ENCODE measurements at places on chromosomes 16 and 17.
A peak's percentile ranks its signal among the peaks of the same experiment; 100 is the strongest.

GRCh38 chr17:12909046-12909445 is 108.8 kb downstream of the ELAC2 start:
- no peak for DNase-seq

DNA sequence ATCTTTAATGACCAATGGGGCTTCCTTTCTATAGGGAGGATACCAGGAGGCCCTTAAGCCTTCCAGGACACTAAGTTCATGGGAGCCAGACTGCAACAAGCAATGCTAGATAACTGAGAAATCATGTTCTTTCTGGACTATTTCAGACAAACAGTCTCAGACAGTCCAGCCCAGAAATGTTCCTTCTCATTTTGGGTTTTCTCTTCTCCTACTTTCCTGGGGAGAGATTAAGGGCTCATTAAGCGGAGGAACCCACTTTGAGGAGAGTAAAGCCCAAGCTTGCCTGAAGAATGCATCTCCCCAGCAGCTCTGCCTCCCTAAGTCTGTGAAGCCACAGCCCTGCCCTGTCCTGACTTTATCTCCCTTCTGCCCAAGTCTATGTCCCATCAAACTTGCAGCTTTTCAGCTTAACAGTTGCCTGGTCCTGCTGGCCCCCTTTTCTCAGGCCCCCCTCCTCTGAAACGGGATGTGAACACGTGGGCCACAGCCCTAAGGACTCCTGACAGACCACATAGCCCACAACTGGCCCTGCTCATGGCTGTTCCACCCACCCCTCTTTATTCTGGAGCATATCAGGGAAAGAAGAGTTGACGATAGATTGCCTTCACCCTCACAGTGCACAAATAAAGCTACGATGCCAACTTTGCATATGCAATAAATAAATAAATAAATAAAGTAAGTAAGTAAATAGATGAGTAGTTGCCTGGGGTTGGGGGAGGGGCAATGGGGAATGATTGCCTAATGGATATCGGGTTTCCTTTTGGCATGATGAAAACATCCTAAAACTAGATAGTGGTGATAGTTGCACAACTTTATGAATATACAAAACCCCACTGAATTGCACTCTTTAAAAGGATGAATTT is 111.0 kb downstream of the N4BP1 start:
- no peak for DNase-seq

DNA sequence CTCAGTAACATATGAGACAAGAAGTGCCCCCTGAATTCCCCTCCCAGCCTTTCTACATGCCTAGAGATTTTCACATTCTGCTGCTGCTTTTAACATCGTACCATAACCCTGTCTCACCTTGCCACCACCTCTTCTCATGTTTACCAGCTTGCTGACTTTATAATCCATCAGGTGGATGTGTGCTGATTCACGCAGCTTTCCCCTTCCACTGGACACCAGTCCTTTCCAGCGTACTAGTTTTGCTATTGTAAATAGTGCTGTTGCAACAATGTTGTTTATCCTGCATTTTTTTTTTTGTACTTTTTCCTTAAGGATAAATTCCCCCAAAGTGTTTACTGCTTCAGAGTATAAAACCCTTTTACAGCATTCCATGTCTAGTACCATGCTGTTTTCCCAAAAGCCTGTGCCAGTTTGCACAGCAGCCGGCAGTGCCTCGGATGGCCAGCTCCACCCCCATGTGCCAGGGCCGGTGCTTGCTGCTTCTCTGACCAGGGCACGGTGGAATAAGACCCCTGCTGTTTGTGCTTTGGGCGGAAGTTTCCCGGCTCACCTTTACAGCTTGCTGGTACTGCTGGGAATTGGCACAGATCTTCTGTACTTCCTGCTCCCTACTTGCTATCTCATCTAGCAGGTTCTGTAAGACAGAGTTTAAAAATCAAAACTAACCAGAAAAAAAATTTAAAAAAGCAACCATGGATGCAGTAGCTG is 41.3 kb downstream of the UBN1 start:
- no peak for DNase-seq

GRCh38 chr17:1434150-1434549 is 21.9 kb downstream of the CRK start:
- DNase-seq, result no peak

- DNase-seq, result no peak
Measured at GRCh38 chr17:337866-338265, 14.7 kb downstream of the RPH3AL start.

DNA sequence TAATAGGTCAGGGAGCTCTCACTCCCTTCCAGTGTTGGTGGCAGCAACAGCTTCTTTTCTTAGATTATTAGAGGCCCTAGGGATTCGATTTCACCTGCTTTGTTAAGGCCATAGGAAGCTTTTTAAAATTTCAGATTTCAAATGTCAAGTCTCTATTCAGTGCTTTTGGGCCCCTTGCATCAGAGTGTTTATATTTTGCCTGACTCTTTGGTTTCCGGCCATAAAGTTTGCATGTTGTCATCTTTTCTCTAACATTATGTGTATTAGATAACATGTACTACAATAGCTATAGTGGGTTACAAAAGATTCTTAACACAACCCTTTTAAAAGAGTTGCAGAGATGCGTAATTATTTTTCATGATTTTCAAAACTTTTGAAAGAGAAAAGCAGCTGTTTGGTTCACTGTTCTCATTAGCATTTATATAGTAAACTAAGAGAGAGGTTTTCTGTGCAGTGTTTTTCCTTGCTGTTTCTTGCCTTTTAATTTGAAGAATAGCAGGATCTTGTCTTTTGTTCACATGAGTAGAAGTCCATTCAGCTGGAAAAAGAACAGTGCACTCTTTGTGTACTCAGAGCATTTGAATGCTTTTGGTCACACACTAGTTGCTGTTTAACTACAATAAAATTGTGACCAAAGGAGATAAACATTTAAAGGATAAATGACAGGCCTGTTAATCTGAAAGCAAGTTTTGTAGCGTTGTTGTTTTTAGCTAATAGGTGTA is 52.5 kb downstream of the FTO start:
- no peak for DNase-seq

GRCh38 chr16:78490847-78491246 is 391.4 kb downstream of the WWOX start:
- no peak for DNase-seq

GRCh38 chr17:70810609-70811008 is 641.3 kb downstream of the KCNJ2 start:
- DNase-seq, result no peak

- no peak for DNase-seq
Measured at GRCh38 chr16:74283716-74284115, 12.9 kb upstream of the PSMD7 start.

- no peak for DNase-seq
Measured at GRCh38 chr17:78498848-78499247, 78.3 kb downstream of the DNAH17 start.

DNA sequence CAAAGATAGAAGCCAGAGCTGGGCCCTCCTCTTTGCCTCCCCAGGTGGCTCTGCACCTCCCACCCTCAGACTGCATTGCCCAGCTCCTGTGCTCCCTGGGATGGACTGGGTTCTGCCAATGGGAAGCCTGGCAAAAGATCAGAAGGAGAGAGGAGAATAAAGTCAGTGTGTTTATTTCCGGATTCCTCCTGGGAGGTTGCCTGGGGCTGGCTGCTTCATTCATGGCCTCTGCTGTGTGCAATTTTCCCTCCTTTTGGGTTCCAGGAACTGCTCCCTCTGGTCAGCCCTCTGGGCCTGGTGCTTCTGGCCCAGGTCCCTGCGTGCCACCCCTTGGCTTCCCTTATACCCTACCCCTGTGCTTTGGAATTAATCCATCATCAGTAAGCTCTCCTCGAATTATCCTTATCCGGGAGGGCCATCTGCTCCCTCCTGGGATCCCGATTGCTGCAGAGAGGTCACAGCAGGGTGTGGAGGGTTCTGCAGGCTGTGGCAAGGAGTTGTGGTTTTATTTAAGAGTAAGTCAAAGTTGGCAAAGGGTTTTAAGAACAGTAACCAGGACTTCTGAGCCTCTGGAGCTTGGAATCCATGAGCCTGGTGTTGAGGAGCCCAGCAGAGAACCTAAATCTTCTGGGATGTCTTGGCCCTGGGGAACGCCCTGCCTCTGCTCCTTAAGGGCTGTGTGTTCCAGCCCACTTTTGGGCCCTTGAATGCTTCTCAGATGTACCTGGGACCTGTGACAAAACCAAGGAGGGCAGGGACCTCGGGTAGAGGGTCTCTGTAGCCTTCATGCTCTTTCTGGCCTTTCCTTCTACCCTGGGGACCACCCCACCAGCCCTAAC is 8.2 kb upstream of the MMP2 start:
- DNase-seq, result no peak

DNA sequence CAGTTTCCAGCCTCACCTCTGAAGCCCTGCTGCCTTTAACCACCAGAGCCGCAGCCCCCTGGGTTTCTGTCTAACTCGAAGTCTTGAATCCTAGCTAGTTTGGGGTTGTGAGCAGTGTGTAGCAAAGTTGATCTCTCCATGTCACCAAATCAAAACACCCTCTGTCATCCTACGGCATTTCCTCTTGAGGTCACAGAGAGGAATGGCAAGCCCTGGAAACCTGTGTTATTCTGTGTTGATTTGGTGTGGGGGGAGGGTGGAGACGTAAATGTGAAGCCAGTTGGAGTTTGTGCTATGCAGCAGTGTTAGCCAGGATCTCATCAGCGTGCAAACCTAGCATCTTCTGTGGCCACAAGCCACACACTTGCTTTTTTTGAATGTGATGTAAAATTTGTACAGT is 5.1 kb upstream of the LGALS9 start:
- DNase-seq, result no peak

GRCh38 chr16:28820016-28820415 is 2.8 kb upstream of the ATXN2L start:
- no peak for DNase-seq

- DNase-seq, result no peak
Measured at GRCh38 chr17:57084361-57084801, 665 bp upstream of the AKAP1 start.

DNA sequence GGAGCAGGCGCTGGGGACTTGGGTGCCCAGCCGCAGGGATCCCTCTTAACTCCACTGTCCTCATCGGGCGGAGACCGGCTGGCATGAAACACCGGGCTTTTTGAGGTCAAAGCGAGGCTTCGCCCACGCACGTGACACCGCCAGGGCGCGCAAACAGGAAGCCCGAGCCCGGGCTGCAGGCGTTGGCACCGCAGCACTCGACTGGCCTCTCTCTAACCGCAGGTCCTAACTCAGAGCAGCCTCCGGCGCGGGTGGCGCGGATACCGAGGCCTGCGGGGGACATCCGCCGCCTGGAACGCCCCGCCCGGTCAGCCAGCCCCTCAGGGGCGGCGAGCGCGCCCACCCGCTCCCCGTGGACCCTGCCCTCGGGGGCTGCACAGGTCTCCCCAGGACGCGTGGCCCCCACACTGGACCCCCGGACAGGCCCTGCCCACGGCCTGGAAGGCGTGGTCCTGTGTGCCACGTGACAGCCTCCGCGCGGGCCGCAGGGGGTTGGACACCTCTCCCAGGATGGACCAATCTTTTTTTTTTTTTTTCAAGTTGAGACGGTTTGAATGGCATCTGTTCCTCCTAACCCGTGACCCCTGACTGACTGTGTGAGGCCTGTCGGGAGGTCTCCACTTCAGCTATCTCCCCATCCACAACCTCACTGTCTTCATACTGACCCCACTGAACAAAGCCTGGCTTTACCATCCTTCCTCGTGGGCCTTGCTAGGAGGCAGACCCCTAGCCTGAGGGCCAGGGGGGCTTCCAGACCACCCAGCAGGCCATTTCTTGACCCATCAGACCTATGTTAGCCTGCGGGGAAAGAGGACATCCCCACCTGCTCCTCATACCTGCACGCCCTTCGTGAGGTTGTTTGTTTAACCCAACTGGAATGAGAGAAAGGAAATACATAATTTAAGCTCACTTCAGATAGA is 8.4 kb upstream of the SLC47A2 start:
- peak; percentile 52 for DNase-seq

DNA sequence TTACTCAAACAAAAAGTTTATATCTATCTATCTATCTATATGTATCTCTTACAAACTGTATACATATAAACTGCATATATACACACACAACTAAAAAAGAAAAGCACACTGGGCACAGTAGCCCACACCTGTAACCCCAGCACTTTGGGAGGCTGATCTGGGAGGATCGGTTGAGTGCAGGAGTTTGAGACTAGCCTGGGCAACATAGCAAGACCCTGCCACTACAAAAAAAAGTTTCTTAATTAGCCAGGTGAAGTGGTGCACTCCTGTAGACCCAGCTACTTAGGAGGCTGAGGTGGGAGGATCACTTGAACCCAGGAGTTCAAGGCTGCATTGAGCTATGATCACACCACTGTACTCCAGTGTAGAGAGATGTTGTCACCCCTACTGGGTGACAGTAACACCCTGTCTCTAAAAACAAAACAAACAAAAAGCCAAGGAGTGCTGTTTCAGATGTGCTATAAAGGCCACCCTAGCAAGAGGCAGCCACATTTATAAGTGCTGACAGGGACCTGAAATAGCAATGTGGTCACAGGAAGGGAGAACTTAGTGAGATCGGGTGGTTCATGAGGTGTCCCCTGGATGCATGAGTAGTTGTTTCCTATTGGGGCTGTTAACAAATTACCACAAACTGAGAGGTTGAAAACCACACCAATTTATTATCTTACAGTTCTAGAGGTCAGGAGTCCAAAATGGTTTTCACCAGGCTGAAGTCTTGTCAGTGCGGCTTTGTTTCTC is 4.8 kb downstream of the CD2BP2 start:
- peak; percentile 40 for DNase-seq

DNA sequence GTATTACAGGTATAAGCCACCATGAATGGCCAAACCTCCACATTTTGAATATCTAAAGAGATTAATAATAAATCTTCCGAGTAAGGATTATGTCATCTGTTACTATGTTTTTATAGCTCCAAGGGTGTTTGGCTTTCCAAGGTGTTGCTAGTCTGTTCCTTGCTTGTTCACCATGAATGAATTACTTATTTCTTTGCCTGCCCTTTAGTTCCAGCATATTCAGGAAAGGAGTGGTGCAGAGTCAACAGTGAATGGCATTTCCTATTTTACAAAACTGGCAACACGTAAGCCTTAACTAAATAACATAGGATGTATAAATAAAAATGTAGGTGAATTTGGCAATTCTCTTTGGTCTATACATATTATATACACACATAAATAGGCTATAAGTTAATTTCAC is 70.3 kb downstream of the MYO1D start:
- no peak for DNase-seq

- peak; percentile 48 for DNase-seq
Measured at GRCh38 chr16:85017151-85017550, 5.8 kb upstream of the ZDHHC7 start.
